ENCODE measurements at places on chromosomes 16 and 17.

DNA sequence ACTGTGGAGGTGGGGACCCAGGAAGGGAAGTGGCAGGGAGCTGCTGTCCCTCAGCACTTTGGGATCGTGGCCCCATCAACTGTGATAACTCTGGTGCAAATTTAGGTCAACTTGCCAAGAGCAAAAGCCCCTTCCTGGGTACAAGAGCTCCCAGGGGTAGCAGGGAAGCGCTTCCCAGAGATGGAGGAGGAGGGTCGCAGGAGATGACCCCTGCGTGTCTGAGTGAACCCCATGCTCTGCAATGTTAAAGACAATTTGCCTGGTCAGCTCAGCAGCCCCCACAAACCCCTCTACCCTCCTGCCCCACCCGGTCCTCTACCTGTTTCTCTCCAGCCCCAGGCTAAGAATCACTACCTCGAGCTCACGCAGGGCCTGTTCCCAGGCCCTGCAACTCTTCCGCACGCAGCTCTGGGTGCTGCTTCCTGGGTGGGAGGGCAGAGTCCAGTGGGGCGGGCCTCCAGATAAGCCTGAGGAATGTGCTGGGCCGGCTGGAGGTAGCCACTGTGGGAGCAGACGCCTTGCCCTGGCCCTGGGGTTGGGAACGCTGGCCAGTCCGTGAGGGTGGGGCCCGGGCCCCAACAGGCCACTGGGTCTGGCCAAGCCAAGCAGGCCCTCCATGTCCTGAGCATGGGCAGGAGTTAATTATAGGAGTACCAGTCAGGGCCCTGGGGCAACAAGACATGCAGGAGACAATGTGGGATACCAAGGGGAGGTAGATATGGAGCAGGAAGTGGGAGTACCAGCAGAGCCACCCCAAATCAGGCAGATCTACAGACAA is 6.1 kb downstream of the DOK4 start:
- no peak for DNase-seq

GRCh38 chr17:81884968-81885367 is 6.4 kb downstream of the ALYREF start:
- no peak for DNase-seq

DNA sequence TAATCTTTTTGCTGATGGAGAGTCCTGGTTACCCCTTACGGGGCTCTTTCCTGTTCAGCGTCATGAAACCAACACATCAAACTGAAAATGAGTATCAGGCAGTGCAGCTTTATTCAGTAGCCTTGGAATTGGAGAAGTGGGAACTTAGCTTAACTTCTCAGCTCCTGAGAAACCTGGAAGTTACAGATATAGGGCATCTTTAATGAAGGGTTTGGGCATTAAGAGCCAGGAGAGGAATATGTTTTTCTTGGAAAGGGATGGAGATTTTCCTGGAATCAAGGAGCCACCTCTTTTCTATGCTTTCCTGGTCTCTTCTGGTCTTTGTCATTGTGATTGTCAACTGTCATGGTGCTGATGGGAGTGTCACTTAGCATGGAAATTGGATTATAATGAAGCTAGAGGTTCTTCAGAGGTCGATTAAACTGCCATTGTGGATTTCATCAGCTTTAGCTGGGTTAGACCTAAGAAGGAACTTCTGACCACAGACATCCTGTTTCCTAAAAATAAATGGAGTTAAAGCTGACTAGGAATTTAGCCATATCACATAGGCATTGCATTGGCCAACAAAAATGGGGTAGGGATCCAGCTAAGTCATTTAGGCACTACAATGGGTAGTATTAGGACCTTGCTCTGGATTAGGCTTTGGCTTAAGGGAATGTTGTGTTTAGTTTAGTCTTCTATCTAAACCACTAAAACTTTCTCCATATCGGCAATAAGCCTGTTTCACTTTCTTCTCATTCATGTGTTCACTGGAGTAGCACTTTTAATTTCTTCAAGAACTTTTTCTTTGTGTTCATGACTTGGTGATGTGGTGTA is 186.4 kb downstream of the BCAS3 start:
- no peak for DNase-seq

DNA sequence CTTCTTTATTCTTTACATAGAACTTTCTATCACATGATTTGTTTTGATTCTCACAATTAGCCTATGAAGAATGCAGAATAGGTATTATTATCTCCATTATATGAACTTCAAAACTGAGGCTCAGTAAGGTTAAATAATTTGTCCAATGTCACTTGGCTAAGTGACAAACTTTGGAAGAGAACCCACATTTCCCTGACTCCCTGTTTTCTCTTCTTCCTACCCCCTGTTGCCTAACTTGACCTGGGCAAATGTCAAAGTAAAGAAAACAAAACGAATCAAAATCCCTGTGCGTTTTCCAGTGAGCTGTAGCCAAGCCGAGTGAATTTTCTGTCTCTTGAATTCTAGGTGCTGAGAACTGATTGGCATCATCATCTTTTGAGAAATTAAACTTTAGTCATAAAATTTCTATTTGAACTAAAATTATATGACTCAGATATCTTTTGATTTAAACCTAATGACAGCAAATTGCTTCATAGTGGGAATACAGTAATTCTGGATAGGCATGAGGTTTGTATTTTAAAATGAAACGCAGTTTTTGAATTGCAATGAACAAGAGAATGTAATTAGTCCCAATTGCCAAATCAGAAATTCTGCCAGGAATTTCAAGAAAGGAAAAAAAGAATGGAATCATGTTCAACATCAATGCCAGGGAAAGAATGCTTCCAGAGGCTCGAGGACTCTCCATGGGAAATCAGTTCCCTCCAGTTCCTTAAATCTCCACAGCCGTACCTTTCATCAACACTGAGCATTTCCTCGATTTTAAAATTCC is 4.6 kb upstream of the NACA2 start:
- DNase-seq, result no peak

DNA sequence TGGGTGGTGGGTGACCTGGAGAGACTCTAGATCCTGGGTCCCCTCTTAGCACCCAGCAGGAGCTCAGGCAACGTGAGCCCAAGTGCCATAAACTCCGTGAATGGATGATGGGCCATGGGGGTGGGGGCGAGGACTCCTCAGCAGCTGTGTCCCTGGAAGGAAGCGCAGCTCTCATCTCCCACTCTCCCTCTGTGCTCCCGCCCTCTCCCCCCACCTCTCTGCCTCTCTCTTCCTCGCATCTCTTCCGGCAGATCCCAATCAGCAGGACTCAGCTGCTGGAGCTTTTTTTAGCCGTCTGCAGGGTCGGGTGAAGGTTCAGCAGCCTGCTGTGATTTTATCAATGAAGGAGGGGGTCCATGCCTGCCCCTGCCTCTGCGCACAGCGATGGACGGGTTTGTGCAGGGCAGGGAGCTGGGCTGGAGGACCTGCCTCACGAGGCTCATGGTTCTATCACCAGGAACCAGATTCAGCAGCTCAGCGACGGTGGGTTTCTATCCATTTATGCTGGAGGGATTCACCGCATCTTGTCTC is 8.3 kb downstream of the CCR7 start:
- peak; percentile 28 for DNase-seq

- no peak for DNase-seq
Observed at GRCh38 chr17:4594931-4595684, 10.8 kb downstream of the SMTNL2 start.

- no peak for DNase-seq
Observed at GRCh38 chr16:83470416-83470815, 337.4 kb upstream of the HSBP1 start.

GRCh38 chr16:47477679-47478078 is 16.5 kb downstream of the PHKB start:
- DNase-seq, result no peak

- peak; percentile 37 for DNase-seq
Observed at GRCh38 chr17:16304830-16305229, 48.4 kb downstream of the CENPV start.

- no peak for DNase-seq
Observed at GRCh38 chr17:3002538-3003295, 60.7 kb downstream of the OR1D5 start.

DNA sequence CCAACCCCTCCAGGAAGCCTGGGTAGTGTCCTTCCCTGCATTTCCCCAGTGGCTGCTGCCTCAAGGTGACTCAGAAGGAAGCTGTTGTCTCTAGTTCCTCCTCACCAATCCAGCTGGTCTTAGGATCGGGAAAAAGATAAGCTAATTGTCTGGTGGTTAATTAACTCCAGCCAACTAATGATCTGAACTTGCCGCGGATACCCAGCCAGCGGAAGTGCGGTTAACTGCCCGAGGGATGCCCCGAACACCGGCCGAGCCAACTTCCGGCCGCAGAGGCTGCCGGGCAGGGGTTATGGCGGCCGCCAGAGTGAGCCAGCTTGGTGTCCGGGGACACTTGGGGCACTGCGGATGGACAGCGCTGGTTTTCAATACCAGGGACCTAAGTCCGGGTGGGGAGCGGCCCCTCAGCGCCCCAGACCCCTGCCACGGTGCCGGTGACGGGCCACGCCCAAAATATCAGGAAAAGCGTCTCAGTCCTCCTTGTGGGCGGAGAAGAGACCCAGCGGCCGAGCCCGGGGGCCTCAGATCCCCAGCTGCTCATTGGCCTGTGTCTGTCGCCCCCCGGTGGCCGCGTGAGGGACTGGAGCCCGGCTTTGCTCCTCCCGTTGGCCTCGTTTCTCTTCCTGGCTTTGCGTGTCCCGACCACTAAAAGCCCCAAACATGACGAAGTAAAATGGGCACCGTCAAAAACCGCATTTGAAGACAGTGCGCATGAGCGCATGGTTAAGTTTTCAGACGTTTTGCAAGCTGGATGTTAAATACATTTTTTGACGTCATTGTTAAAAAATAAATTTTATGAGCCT is 10.2 kb upstream of the PRSS22 start:
- peak; percentile 97 for DNase-seq

DNA sequence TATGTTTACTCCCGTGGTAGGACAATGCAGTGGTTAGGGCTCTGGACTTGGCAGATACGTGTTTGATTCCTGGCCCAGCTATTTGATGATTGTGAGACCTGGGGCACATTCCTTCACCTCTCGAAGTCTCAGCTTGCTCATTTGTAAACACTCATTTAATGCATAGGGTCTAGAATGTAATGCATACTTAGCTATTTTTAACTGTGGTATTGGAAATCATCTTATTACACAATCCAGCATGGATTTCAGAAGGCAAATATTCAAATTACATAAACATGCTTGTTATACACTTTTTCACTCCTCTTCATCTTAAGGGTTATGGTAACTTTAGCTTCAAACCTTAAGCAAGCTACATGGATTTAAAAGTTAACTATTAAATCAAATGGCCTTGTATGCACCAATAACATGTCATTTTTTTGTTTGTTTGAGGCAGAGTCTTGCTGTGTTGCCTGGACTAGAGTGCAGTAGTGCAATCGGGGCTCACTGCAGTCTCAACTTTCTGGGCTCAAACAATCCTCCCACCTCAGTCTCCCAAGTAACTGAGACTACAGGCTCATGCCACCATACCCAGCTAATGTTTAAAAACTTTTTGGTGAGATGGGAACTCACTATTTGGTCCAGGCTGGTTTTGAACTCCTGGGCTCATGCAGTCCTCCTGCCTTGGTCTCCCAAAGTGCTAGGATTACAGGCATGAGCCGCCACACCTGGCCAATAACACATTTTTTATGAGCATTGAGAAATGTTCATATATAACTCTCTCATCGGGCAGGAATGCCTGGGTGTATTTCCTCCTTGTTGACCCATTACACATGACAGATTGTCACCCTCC is 52.5 kb downstream of the VAT1L start:
- no peak for DNase-seq

- no peak for DNase-seq
Observed at GRCh38 chr16:22330326-22330725, 33.1 kb downstream of the POLR3E start.

- DNase-seq, result peak; percentile 88
Observed at GRCh38 chr16:12067714-12068401, 91.3 kb downstream of the SNX29 start.

DNA sequence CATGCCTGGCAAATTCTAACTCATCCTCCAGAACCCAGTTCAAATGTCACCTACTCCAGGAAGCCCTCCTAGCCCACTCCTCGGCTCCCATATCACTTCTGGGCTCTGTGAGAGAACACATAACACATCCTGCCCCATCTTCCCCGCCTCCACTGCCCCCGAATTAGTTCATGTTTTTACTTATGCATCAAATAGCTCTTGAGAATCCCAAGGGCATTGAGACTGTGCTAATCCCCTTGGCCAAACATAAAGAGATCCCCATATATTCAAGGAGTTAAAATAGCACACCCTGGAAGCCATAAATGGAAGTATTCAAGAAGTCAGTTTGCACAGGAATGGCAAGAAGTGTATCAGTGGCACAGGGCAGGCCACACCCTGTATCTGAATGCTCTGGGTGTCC is 2.0 kb upstream of the CREBBP start:
- DNase-seq, result no peak

- no peak for DNase-seq
Observed at GRCh38 chr17:2093349-2093748, 38.4 kb downstream of the HIC1 start.

GRCh38 chr16:54688339-54688738 is 242.3 kb upstream of the IRX5 start:
- DNase-seq, result no peak

DNA sequence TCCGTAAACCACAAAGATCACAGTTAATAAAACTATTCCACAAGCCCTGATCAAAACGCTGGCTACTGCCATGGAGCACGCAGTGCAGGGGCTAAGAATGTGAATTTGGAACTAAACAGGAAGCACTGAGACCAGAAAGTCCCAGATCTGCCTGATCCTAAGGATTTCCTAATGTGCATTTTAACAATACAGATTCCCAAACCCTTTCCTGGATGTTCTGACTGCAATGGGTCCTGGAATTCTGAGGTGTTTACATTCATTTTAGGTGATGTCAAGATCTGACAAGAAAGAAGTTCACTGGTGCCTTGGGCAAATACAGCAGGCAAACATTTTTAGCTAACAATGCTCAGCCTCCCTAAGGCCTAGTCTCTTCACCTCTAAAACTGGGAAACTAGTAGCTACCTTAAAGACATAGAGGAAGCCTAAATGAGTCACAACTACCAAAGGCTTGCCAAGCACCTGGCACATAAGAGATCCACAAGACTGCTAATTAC is 10.3 kb downstream of the NSMCE1 start:
- DNase-seq, result no peak

GRCh38 chr17:66983414-66984021 is 19.0 kb downstream of the CACNG4 start:
- DNase-seq, result no peak

- DNase-seq, result peak; percentile 96
Observed at GRCh38 chr17:50866950-50867362, 802 bp upstream of the TOB1 start.

DNA sequence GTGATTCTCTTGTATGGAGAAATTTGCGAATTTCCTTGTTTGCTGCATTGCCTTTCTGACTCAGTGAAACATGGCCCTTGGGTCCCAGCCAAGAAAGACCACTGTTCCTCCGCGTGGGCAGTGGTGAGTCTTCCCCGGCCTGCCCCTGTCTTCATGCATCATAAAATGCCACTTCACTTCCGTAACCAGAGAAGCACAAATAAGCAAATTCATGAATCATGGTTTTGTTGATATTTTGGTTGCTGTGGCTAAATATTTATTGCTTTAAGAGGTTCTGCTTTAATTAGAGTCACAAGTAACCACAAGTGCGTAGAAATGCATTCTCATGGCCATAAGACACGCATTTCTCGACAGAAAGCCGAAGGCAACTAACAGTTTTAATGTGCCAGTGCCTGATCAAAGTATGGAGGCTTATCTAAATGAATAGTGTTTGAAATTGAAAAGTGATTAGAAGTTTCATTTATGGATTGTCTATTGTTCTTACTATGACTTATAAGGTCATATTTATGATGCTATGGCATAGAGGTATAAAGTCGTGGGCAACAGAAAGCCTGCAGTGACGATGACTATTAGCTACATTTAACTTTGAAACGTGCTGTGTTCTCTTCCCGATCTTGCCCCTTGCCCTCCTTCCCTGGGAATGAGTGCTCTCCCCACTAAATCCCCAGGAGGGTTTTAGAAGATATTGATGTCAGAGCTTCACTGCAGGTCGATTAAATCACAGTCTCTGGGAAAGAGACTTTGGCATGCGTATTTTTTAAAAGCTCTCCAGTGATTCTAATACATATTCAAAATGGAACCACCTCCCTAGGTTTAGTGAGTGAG is 76.0 kb downstream of the WIPI1 start:
- no peak for DNase-seq

Data from NCI-H2227 treated with DMSO at 0.1 percent for 48 hours (cell line).